ENCODE measurements at places on chromosomes 1 and 21. TPM values are rescaled to one million over a fixed set of nuclear protein-coding genes. Genes with fewer than 3 reads are reported as not detected.

NOL9 gene
- polyA plus RNA-seq: 19.5 TPM

CR2 gene
- polyA plus RNA-seq: 0.08 TPM

ZNF648 gene
- not detected for polyA plus RNA-seq

PLPP3 gene
- 127 TPM for polyA plus RNA-seq

CFHR2 gene
- polyA plus RNA-seq: not detected

ITLN2 gene
- not detected for polyA plus RNA-seq

S100A7 gene
- not detected for polyA plus RNA-seq

RAB25 gene
- polyA plus RNA-seq: 1.0 TPM

ZBTB8A gene
- 10.5 TPM for polyA plus RNA-seq

CTTNBP2NL gene
- polyA plus RNA-seq: 16.2 TPM

PDIK1L gene
- polyA plus RNA-seq: 5.6 TPM

CNKSR1 gene
- 2.5 TPM for polyA plus RNA-seq

TNFRSF14 gene
- polyA plus RNA-seq: 15.8 TPM
